T-helper 1 cell (primary cell): ENCODE measurements at places on chromosomes 11 and 22.

- no peak for DNase-seq
Measured at GRCh38 chr11:62338218-62338617, 970 bp downstream of the ASRGL1 start.

DNA sequence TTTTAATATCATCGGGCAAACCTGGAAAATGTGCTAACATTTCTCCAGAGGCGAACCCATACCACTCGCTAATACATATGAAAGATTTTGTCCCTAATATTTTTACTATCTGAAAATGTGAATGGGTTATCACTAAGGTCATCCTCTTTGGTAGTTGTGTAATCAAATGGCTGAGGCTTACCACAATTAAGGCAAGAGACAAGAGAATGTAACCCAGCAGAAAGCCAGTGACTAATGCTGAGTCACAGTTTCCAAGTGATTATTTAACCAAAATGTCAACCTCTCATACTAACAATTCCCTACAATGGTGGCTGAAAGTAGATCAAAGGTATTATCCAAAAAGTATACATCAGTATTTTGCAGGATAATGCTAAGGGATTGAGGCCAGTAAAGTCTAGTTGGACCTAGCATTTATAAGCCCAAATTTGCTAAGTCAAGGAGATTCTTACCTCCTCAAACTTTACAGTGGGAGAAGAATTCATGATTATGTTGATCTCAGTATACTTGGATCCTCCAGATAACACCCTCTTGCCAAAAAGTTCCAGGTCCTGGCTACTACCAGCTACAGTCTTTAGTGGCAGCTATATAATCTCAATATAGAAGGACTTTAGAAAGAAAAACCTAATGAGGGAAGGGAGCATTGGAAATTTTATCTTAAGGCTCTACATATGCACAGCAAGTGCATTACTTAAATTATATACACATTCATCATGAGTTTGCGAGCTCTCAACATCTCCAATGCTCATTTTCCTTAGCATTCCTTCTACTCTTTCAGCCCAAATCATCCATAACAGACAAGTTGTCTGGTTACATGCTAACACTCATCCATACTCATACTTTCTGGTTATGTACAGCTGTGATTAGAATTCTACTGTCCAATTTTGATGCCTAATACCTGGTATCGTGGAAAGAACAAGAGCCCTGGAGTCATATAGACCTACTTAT lies 25.4 kb downstream of the SIK3 start:
- no peak for DNase-seq

DNA sequence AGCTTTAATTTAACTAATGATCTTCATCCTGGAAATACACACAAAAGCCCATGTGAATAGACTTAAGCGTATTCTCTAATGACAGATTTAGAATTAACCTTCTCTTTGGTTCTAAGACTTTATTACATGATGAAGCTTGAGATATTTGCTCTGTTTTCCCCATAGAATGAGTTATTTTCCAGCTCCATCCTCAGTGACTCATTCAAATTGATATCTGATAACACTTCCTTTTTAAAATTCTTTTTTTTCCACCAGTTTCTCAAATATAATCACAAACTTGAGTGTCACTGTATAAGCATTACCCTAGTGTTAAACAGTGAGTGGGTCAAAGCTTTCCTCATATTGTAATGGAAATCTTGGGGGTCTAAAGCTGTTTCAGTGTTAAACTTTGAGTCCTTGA lies 535.8 kb downstream of the KCNA4 start:
- no peak for DNase-seq

DNA sequence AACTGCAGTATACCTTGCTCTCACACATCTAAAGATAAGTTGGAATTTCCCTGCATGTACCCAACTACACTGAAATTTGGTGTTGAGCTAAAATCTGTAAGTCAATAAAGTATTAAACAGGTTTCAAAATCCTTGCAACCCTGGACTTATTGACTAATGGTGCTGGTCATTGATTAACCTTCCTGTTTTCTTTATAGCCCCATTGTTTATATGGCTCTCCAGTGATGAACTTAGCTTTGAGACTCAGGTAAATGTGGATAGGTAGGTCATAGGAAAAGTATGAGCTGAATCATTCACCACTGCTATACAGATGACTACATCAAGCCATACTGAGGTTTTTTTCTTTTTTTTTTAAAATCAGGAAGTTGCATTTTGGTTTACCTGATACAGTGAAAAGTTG lies 132.7 kb downstream of the FAT3 start:
- DNase-seq, result no peak

GRCh38 chr22:36625102-36625501 lies 78.5 kb downstream of the CACNG2 start:
- DNase-seq, result no peak

DNA sequence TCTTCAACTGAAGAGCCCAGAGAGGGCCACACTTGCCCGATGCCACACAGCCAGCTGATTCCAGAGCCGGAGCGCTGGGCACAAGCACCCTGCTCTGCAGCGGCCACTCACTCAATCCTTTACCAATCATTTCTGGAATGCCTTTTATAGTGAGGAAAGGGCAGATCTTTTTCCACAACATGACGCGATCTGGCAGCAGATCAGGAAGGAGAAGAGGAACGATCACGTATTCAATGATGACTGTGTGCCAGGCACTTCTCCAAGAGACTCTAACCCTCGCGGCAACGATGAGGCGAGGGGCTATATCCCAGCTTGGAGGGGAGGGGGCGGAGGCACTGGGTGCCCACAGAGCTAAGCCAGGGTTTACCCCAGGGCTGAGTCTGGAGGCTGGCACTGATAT lies 56.3 kb upstream of the TCF20 start:
- DNase-seq, result no peak

- no peak for DNase-seq
Measured at GRCh38 chr11:6856871-6857270, 6.0 kb upstream of the OR10A2 start.

DNA sequence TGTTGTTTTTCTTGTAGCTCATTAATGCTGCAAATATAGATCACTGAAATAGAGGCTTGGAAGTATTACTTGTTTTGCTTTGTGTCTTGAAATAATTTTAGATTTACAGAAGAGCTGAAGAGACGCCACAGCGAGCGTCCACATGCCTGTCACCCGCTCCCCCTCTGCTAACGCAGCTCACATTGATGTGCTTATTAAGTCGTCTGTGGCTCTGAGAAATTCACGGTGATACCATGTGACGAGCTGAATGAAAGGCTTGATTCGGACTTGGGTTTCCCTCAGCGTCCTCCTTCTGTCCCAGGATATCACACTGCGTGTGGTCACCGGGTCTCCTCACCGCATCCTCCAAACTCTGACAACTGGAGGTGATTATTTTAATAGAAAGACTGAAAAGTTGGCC lies 365.4 kb downstream of the BRD1 start:
- no peak for DNase-seq

- DNase-seq, result no peak
Measured at GRCh38 chr11:111236383-111236782, 9.1 kb upstream of the POU2AF2 start.

DNA sequence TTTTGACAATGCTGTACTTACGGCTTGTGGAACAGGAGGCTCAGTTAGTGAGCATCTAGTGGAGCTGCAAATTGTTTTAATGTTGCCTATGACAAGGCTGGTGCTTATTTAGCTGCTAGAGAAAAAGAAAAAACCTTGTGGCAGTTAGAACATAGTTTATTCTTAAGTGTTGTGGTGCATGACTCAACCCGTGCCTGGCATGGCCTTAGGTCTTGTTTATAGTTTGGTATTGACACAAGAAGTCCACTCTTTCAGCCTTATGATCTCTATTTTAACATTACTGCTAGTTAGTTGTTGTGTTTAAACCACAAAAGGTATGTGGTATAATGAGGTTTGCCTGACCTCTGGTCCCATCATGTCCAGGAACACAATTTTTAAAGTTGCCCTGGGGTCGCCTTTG lies 744.6 kb downstream of the FAM181B start:
- DNase-seq, result no peak

- no peak for DNase-seq
Measured at GRCh38 chr11:95147364-95147905, 57.8 kb downstream of the ENDOD1 start.

GRCh38 chr22:29700900-29701154 lies 19.0 kb upstream of the CABP7 start:
- DNase-seq, result no peak
